ENCODE measurements at places on chromosomes 4 and X. TPM values are rescaled to one million over a fixed set of nuclear protein-coding genes. Genes with fewer than 3 reads are reported as not detected.

Gene C4orf50
- total RNA-seq, result not detected

Gene UBE2K
- 99.0 TPM for total RNA-seq

Gene EMCN
- 7.1 TPM for total RNA-seq

Gene AP1S2
- 10.9 TPM for total RNA-seq

DNA sequence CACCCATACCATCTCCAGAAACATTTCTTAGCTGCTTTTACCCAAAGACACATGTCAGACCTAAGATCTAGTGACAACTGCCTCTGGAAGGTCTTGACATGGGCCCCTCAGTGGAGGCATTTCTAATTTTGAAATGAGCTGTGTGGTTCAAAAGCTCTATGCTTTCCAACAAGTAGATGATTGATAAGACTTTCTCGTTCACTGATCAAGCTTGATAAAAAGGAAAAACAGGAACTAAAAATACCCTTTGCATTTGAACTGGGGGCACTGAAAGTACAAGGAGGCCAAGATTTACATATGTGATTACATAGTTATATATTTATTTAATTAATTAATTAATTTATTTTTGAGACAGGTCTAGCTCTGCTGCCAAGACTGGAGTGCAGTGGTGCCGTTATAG lies 61.3 kb upstream of the SCOC start:
- DNase-seq, result no peak

GRCh38 chr4:98363431-98363830 lies 102.2 kb downstream of the RAP1GDS1 start:
- DNase-seq, result no peak

GRCh38 chrX:77160301-77160700 lies 286.9 kb upstream of the FGF16 start:
- no peak for DNase-seq

- peak; percentile 54 for DNase-seq
Measured at GRCh38 chr4:183445097-183445428, 627 bp downstream of the CDKN2AIP start.

GRCh38 chrX:41906515-41907187 lies 16.7 kb downstream of the CASK start:
- DNase-seq, result no peak

- no peak for DNase-seq
Measured at GRCh38 chrX:153397256-153397960, 3.7 kb downstream of the PNMA6E start.

DNA sequence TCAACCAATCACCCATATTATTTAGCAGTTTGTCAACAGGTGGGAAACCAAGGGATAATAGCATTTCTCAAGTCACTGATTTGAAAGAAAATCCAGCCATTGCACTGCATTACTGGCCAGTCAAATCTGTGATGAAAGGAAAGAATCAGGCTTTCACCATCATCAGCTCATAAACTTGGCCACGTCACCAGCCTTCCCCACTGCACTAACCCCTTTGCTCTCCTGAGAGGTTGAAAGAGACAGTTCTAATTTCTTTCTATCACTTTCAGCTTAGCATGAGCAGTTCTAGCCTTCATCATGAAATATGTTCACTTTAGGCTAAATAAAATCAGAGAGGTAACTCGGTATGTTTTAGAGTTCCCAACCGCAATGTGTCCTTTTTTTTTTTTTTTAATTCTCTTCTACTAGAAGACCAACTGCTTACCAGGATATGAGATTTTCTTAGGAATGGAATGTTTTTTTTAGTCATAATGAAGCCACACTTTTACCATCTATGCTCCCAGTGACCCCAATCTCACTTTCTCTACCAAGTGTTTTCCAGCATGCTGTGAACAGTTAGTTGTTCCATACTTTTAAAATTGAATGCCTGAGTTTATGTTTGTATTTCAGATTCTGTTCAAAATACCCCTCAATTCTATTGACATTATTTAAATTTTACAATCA lies 55.7 kb upstream of the SLC7A11 start:
- DNase-seq, result no peak

DNA sequence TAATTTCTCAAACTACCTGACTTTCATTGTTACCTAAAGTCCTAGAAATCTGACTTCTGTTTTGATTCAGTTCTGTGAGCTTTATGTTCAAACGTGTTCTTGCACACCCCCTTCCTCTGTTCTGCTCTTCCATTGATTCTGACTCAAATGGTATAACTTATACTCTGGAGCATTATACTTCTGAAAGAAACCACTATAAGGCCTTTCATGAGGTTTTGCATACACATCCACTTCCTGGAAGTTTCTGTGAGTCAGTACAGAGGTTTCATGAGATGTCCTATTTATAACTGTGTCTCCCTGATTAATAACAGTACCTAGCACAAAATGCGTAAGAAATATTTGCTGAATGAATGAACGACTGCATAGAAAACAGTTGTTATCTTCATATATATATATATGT lies 540.2 kb upstream of the CT83 start:
- DNase-seq, result no peak

- no peak for DNase-seq
Measured at GRCh38 chrX:43666311-43666912, 10.3 kb downstream of the MAOA start.

GRCh38 chr4:5693871-5694270 lies 14.5 kb downstream of the EVC2 start:
- DNase-seq, result no peak

All from colonic mucosa (tissue), 4 donors.